ENCODE measurements at places on chromosomes 1 and 21.

DNA sequence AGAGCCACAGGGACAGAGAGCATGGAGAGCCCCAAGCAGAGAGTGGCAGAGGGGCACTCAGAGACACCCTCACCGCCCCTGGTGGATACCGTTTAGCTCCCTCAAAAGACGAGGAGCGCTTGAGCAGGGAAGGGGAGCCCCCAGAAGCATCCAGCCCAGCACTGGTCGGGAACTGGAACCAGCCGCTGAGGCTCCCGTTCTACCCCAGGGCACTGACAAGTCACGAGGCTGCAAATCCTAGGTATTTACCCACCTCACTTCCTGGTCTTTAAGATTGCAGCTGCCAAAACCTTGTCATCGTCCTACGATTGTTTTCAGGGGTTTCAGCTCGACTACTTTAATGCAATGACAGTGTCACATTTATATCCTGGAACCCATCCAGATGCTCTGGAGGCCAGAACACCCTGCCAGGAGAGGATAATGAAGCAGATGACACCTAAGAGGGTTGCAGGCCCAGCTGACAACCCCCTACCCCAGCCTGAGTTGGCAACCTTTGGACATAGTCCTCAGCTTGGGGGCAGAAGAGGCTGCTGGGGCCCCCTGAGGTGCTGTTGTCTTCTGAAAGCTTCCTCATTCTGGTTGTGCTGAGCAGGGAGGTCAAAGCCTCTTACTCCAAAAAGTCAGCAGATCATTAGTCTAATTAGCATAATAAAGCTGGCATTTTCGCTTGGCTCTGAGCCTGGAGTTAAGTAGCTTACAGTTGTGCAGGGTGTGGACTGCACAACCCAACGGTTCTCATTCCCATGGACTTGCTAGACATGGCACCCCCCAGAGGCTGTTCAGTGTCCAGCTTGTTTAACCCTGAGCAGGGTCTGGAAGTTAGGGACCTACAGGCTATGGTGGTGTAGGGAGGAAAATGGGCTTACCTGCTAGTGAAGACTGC lies 20.6 kb upstream of the BACE2 start:
- DNase-seq: no peak

DNA sequence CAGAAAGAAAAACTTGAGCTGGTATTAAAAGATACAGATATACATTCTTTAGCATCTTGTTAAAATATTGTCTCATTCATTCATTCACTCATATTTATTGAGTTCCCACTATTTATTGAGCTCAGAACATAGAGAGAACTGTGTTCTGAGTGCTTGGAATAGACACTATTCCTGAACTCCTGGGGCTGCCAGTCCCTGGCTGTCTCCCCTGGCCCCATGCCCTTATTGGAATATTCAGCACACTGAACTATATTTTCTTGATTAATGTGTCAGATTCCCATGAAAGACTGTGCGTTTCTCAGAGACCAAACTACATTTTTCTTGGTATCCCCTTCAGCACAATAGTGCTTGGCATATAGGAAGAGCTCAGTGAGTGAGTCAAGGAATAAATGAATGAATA lies 44.0 kb upstream of the DAB1 start:
- no peak for DNase-seq

DNA sequence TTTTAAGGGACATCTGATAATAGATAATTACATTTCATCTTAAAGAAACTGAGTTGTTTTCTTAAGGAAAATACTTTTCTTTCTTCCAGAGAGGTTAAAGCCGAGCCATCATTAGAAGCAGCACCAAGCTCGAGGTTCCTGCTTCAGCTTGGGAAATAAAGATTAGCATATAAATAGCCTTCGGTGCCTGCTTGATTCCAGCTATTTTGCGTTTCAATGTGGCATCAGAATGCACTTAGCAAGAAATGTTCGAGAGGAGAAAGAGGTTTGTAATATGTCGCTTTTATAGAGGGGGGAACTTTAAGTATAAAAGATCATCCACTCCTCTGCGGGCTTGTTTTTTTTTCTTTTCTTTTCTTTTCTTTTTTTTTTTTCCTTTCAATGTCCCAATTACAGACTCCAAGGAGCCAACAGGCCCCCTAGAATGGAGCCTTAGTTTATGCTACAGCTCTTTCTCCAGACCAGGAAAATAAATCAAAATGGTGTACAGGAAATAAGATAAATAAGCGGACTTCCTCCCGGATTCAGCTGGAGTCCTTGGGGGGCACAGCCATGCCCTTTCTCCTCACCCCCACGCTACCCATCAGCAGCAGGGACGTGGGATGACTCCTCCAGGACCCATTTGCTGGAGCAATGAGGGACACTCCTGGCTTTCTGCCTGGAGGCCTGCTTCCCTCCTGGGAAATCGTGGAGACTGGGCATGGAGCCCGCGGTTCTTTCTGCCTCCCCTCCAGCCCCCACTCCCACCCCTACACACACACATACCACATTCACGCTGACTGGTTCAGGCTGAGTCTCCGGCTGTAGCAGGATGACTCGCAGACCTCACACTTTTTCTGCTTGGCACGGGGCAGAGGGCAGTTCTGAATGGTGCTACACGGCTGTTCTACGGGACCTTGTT lies 131.6 kb downstream of the RRAGC start:
- DNase-seq: no peak

DNA sequence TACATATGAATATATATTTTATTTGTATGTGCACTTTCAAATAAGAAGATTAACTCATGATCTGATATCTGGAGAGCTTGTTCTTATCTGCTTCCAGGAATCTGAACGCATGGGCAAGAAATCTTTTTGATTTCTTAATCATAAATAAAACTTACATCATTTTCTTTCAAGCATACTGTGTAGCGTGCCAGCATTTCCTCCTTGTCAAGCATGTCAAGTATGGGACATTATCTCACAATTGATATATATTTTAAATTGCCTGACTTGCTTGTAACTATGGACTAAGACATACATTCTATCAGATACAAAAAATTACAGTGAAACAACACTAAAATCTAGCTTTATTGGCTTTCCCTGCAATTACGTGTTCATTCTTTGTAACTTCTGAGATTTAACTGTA lies 1128.2 kb downstream of the PLA2G4A start:
- DNase-seq: no peak

GRCh38 chr1:247919952-247920351 lies at the start of gene OR2T8:
Gene OR2T8 (plus strand): TSS chr1:247920252. CDS start chr1:247921018, 766 bp downstream.
- no peak for DNase-seq

- DNase-seq: no peak
These were observed 12.9 kb downstream of the RGS18 start for GRCh38 chr1:192171123-192171522.

- DNase-seq: no peak
These were observed 22.1 kb upstream of the IL10 start for GRCh38 chr1:206794294-206794908.

DNA sequence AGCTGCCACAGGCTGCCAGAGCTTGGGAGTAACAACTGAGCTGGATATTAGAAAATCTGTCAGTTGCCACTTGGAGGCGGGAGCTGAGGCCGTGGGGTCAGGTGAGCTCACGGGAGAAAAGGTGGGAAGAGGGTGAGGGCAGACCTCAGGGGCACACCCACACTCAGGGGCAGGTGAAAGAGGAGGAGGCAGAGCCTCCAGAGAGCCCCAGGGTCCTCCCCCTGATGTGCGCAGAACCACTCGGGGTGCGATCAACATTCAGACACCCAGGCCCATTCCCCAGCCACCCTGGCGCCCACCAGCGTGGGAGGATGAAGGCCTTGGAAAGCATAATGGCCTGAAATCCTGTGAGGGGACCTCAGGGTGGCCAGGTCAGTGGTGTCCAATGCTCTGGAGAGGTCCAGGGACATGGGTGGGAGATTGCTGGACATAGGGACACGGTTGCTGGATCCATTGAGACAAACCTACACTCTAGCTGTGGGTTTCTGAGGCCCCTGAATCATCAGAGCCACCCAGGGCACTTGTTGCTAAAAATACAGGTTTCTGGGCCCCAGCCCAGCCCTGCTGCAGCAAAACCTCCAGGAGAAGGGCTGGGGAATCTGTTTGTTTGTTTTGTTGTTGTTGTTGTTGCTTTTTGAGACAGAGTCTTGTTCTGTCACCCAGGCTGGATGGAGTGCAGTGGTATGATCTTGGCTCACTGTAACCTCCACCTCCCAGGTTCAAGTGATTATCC lies 49.4 kb upstream of the GPR153 start:
- DNase-seq: no peak

DNA sequence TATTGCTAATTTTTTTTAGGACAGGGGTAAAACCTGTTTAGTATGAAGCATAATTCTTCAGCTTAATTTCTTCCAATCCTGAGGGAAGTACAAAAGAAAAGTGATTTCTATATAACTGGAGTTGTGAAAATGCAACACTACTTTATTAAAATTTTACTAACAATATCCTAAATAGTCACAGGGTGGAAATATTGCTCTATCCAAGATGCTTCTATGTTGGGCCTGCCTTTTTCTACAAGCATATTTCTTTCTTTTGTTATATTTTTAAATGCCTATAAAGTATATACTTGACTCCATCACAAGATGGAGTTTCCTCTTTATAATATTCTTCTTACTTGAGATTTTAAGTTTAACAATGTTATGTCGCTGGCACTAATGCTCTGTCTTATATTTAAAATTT lies 37.9 kb downstream of the DTL start:
- no peak for DNase-seq

DNA sequence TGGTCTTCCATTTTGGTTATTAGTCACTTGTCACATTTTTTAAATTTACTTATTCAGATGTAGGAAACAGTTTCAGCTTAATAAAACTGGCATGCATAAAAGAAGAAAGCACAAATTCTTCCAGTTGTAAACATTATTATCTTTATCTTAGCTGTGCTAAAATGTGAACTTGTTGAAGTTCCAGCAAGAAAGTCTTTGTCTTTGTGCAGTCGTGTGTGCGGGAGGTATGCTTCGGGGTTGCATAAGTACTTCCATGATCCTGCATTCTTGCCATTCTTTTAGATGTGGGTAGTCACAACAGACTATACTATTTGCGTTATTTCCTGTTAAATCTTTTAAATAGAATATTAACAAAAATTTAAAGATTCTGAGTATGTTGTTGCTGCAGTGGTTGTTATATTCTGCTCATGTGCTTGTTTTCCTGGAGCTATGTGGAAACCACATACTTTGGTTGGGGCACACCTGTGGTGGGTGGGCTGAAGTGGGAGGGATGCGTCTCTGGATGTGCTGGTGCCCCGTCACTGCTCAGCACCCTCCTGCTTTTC lies 49.9 kb downstream of the CBS start:
- no peak for DNase-seq

DNA sequence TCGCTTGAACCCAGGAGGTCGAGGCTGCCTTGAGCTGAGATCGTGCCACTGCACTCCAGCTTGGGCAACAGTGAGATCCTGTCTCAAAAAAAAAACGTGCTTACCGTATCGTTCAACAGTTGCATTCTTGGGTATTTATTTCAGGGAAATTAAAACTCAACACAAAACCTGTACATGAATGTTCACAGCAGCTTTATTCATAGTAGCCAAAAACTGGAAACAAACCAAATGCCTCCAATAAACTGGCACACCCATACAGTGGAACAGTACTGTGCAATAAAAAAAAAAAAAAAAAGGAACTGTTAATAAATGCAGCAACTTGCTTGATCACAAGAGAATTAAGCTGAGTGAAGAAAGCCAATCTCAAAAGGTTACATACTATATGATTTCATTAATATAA lies 6.7 kb downstream of the KHDRBS1 start:
- no peak for DNase-seq

DNA sequence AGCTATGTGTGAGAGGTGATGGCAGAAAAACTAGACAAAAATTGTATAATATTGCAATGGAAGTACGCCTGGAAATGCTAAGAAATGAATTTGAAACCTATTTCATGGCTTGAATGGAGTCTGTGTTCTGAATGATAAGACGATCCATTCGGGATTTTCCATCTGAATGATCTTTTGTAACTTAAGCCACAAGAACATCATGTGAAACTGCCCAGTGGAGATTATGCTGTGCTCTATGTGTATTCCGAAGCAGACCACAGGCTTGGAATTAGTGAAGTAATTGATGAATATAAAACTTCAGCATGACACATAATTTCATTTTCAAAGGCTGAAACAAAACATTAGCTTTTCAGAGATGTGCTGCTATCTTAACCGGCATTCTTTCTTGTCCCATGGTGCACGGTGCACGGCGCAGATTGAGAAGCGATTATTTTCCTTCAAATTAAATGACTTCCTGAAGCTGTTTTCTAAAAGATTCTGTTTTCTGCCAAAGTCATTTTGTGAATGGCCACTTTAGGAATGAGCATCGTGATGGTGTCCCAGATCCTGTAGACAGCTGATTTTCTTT lies 652.9 kb downstream of the PLA2G4A start:
- DNase-seq: no peak

- no peak for DNase-seq
These were observed 76.3 kb downstream of the XCL2 start for GRCh38 chr1:168467452-168467851.

DNA sequence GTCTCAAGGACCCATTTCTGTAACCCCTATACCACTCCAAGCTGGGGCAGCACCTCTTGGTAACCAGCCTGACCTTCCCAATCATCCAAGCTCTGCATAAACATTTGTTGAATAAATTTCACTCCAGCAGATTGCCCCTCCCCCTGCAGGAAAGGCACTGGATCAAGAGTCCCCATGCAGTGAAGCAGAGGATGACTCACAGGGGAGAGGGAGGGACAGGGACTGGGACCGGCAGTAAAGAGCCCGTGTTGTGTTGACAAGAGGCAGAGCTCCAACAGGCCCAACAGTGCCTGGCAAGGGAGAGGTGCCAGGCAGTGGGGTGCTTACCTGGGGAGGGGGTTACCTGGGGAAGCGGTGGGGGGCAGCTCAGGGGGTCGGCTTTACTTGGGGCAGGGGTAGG lies 32.3 kb downstream of the SLC9A1 start:
- no peak for DNase-seq

DNA sequence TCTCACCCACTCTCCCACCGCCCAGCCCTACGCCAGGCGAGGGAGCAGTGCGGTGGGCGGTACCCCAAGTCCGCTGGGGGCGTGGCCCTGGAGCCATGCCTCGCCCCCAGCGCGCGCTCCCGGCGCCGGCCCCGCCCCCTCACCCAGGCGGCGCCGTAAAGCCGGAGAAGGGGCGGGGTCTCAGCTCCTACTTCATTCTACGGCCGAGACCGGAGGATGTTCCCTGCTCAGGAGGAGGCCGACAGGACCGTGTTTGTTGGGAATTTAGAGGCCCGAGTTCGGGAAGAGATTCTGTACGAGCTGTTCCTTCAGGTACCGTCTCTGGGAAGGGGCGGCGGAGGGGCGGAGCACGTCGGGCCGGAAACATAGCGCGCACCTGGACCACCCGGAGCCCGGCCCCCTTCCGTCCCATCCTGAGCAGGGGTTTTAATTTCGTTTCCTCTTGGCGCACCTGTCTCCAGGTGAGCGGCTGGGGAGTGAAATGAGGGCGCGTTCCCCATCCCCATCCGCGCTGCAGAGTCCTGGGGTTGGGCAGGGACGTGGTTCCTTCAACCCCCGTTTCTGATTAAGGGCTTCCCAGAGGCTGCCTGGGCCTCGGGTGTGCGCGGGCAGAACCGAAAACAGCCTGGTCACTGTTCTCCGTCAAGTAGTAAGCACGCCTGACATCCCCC lies at the start of gene RBM11:
Gene RBM11, plus strand, starts transcription at position 187 of the 671 bp plus-strand sequence. Its CDS starts 30 bp downstream, at position 217.
- peak; percentile 68 for DNase-seq

Data from NCI-H1930 (cell line).